ENCODE measurements at places on chromosomes 6 and 20.

- DNase-seq: peak; percentile 31
Observed at GRCh38 chr20:38812182-38812581, 6.7 kb downstream of the PPP1R16B start.

DNA sequence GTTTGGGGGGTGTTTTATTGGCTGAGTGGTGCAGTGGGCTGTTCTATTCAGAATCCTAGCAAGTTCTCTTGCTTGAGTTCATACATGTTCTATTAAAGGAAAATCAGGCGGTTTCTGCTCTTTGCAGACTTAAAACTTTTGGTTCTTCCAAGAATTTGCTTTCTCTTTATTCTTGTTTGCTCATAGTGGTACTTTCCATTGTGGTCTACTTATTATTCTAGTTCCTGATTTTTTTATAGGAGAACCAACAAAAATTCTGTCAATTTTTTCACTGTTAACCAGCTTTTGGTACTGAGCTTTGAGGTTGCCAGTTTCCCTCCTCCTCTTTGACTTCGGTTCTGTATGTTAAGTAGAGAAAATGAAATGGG is 6.7 kb downstream of the AFDN start:
- DNase-seq: peak; percentile 80

GRCh38 chr6:6811128-6812009 is 222.8 kb downstream of the LY86 start:
- no peak for DNase-seq

GRCh38 chr6:133610227-133610840 is 278.6 kb upstream of the TCF21 start:
- DNase-seq: no peak

DNA sequence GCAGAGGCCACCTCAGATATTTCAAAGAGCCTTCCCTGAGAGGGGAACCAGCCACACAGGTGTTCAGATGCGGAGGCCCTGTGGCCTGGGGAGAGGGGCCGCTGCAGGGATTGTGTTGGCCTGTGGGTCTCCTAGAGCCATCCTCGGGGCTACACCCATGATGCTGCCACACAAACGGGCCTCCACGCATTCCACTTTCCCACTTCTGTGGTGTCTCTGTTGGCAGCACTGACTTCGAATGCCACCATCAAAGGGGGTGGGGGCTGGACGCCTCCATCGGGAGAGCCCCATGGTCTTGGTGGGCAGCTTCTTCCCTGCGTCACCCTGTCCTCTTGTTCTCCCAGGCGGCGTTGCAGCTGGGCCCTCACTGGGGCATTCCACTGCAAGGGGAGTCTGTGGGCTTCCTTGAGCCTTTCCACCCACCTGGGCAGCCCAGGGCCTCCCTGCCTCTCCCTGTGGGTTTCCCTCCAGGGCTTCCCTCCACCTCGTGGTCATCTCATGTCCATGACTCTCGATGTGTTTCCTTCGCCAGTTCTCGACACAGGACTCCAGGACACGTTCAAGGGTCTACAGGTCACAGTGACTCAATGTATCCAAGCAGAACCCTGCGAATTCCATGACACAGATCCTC is 145.5 kb downstream of the ERMARD start:
- DNase-seq: no peak
